ENCODE measurements at places on chromosomes 7 and 10.
A peak's percentile ranks its signal among the peaks of the same experiment; 100 is the strongest.

DNA sequence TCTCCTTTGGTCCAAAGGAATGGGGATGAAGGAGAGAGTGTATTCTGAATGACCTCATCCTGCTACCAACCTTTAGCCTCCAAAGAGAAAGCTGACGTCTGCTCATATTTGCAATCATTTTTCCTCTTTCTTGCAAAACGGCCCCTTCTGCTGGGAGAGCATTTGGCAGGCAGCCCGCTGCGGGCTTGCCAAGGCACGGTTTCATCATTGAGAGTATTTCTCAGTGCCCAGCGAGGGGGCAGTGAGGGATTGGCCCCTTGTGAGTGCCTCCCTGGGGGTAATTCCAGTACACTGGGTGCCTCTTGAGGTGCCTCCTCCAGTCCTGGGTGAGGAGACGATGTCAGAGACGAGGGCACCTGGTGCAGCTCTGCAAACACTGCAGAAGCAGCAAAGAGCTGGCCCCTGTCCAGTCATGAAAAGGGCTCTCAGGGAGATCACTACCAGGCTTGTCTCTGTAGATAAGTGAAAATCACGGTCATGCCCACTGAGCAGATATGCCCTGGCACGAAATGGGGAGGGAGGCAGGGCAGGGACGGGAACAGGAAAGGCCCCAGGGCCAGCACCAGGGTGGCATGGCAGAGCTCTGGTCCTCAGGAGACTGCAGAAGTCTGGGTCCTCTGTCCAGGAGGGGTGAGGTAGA lies 48.7 kb upstream of the SHH start:
- H3K27ac ChIP-seq, result no peak overlapping the region
- peaks cover 22% of the 10 kb centered on the region for H3K27me3 ChIP-seq
- H3K4me1 ChIP-seq, result peaks cover 3% of the 10 kb centered on the region
- H3K4me3 ChIP-seq, result no peak overlapping the region
- no peaks in the 10 kb centered on the region for H3K36me3 ChIP-seq

DNA sequence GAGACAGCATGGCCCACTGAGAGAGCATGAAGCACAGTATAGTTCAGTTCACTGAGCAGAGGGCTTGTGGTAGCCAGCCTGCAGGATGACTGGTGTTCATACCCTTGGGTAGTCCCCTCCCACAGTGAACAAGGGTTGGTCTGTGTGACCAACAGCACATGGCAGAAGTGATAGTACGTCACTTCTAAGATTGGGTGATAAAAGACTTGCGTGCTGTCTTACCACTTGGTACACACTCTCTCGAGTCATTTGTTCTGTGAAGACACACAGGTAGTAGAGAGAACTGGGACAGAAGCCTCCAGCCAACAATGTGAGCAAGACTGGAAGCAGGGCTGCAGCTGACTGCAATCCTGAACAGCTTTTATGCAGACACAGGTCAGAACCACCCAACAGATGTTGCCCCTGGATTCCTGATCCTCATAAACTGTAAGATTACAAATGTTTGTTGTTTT lies 14.6 kb downstream of the EPC1 start:
- H3K27me3 ChIP-seq, result no peaks in the 10 kb centered on the region
- peak overlapping the region; percentile 85 for H3K27ac ChIP-seq
- no peak overlapping the region for H3K4me3 ChIP-seq
- peaks cover 54% of the 10 kb centered on the region for H3K4me1 ChIP-seq
- peaks cover 5% of the 10 kb centered on the region for H3K36me3 ChIP-seq

DNA sequence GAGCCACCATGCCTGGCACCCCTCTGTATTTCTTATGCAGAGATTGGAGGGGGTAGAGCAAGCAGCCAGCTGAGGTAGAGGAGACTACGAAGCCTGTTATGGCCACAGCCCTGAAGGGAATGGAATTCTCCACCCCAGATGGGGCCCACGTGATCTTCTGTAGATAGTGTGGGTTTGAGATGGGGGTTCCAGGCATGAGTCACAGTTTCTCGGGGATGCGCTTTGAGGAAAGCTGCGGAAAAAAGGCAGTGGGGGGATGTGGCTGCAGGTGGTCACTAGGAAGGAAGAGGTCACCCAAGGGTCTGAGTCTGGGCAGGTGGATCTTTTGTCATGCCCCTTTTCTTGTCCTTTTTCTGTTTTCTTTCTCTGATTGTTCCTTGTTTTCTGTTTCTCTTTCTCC lies 11.5 kb downstream of the FAM131B start:
- peak overlapping the region; percentile 20 for H3K27ac ChIP-seq
- peaks cover 46% of the 10 kb centered on the region for H3K27me3 ChIP-seq
- H3K4me1 ChIP-seq, result peaks cover 20% of the 10 kb centered on the region
- no peaks in the 10 kb centered on the region for H3K36me3 ChIP-seq

DNA sequence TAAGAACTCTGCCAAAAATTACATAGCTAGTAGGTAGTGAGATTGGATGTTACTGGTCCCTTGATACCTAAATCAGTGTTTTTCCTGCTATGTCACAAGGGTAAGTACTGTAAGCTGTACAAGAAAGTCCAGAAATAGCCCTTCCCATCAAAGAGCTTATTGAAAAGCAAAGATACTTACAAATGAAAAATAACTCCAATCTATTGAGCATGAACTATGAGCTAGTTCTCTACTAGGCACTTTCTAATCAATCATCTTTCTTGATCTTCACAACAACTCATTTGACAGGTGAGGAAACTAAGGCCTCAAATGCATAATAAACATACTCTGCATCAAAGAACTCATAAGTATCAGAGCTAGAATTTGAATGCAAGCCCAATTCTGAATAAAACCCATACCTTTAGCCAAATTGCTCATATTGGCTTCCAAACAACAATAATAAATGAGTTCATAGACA lies 249.8 kb upstream of the TCF7L2 start:
- no peak for DNase-seq
- no peaks in the 10 kb centered on the region for H3K36me3 ChIP-seq
- no peak overlapping the region for H3K4me3 ChIP-seq
- peaks cover 12% of the 10 kb centered on the region for H3K4me1 ChIP-seq

DNA sequence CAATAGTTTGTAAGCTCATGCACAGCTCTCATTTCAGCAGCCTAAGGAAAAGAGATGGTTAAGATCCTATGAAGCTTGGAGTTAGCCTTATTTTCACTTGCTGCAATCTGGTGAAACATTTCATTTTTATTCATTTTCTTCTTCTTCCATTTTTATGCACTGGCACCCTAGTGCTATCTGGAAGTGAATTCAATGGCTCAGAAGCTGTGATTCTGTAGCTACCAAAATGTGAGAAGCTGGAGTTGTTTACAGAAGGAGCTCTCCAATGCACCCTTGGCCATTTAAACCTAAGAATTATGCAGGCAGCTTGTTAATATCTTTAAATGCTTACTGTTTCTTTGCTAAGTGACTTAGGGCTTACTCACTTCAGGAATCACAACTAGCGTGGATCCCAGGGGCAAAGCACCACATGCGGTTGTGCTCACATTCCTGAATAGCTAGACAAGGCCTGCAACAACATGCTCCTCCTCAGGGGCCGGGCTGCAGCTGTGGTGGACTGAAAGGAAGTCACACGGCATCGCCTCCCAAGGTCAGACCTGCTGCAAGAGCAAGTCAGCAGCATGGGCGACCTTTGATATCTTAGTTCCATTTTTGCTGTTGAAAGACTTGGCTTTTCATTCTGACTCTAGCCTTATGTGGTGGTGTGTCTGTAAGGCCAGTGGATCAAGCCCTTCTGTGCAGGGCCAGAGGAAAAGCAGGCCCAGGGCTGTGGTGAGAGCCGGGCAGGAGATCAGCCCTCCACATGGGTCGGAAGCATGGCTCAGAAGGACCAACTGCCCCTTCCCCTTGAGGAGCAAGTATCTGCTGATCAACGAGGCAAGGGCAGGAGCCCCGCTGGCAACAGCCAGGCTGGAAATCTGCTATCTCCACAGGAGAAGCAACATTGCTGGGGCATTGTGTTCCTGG lies 91.9 kb upstream of the MBL2 start:
- H3K4me1 ChIP-seq, result no peaks in the 10 kb centered on the region
- no peak overlapping the region for H3K4me3 ChIP-seq
- H3K36me3 ChIP-seq, result peaks cover 2% of the 10 kb centered on the region
- no peaks in the 10 kb centered on the region for H3K27me3 ChIP-seq

- peak overlapping the region; percentile 90 for H3K4me3 ChIP-seq
- H3K27me3 ChIP-seq, result no peaks in the 10 kb centered on the region
- peak overlapping the region; percentile 94 for H3K27ac ChIP-seq
Observed at GRCh38 chr10:24207781-24208611, 942 bp upstream of the KIAA1217 start.

- H3K36me3 ChIP-seq, result peaks cover 2% of the 10 kb centered on the region
- H3K27me3 ChIP-seq, result peaks cover 30% of the 10 kb centered on the region
- no peak for DNase-seq
- peaks cover 10% of the 10 kb centered on the region for H3K4me1 ChIP-seq
- H3K27ac ChIP-seq, result no peak overlapping the region
Observed at GRCh38 chr10:113436851-113437250, 116.0 kb upstream of the HABP2 start.

- no peak overlapping the region for H3K27ac ChIP-seq
- no peaks in the 10 kb centered on the region for H3K4me1 ChIP-seq
- no peak for DNase-seq
- H3K4me3 ChIP-seq, result no peak overlapping the region
- no peaks in the 10 kb centered on the region for H3K27me3 ChIP-seq
- no peaks in the 10 kb centered on the region for H3K36me3 ChIP-seq
Observed at GRCh38 chr7:8581842-8582241, 148.4 kb downstream of the NXPH1 start.

DNA sequence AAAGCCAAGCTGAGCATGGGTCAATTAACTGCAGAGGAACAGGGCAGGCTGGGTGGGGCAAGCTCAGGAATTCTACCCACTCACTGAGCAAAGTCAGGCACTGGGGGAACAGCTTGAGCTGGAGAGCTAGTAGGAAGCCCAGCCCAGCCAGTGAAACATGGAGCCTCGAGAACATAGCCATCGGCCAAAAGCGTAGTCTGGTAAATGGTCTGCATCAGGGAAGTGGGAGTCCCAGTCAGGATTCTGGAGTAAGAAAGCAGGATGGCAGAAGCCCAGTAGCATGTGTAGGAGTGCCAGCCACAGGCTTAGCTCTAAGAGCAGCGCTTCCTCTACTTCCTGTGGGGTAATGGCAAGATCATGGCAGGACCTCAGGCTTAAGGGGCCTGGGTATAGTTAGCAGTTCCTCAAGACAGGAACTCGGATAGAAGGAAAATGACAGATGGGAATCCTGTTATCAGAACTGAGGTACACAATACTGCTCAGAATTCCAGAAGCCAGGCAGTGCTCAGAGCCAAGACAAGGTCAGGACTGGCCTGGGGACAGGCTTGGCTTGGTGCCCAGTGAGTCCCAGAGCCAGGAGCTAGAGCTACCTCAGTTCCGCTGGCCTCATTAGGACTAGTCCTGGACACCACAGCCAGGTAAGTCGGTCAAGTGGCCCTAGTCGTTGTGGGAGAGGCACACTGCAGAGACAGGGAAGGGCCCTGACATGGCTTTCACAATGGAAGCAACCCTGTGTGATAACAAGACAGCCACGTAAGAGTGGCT lies 65.4 kb upstream of the MXI1 start:
- no peaks in the 10 kb centered on the region for H3K27me3 ChIP-seq
- no peaks in the 10 kb centered on the region for H3K36me3 ChIP-seq
- H3K4me1 ChIP-seq, result peaks cover 11% of the 10 kb centered on the region
- peak overlapping the region; percentile 82 for H3K27ac ChIP-seq
- DNase-seq, result no peak

DNA sequence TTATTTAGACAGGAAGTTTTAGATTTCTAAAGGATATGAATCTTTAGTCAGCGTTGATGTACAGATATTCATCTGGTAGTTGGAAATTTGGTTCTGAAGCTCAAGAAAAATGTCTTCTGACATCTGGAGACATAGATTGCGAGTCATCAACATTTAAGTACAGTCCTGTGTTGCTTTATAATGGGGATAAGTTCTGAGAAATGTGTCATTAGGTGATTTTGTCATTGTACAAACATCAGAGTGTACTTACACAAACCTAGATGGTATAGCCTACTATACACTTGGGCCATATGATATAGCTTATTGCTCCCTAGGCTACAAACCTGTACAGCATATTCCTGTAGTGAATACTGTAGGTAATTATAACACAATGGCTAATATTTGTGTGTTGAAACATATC lies 49.6 kb upstream of the UBN2 start:
- H3K27me3 ChIP-seq, result no peaks in the 10 kb centered on the region
- DNase-seq, result no peak
- no peak overlapping the region for H3K27ac ChIP-seq

DNA sequence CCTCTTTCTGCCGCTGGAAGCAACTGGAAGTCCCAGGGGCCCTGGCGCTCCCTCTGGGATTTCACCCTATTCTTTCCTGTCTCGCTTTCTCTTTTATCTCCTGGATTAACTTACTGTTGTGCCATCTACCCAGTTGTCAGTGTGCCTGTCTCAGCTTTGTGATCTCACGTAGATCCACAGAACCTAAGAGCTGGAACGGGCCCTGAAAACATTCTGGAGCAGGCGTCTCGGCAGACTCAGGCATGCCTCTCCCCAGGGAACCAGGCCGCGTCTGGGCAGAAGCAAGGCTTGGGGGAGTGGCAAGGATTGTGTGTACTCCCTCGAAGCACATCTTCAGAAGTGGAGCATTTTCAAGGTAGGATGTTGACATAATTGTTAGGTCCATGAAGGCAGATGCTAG lies 87.2 kb downstream of the KCNMA1 start:
- no peak overlapping the region for H3K4me3 ChIP-seq
- peaks cover 14% of the 10 kb centered on the region for H3K27me3 ChIP-seq
- no peak overlapping the region for H3K27ac ChIP-seq
- no peak for DNase-seq

GRCh38 chr10:5596611-5597341 lies 69.6 kb downstream of the ASB13 start:
- peaks cover 9% of the 10 kb centered on the region for H3K4me1 ChIP-seq
- H3K36me3 ChIP-seq, result no peaks in the 10 kb centered on the region
- H3K27ac ChIP-seq, result no peak overlapping the region
- no peak overlapping the region for H3K4me3 ChIP-seq
- DNase-seq, result no peak

Data from progenitor cell of endocrine pancreas (in vitro differentiated cells).